Type B pancreatic cell (in vitro differentiated cells): ENCODE measurements at places on chromosomes 16 and 17.

- no peak for DNase-seq
Observed at GRCh38 chr16:69110406-69110805, 5.0 kb downstream of the HAS3 start.

- DNase-seq = no peak
Observed at GRCh38 chr17:74450925-74451403, 15.5 kb upstream of the CD300A start.

- DNase-seq = no peak
Observed at GRCh38 chr17:81328489-81328888, 33.4 kb upstream of the SLC38A10 start.

- DNase-seq = no peak
Observed at GRCh38 chr16:590188-590814, 435 bp downstream of the RAB40C start.

- no peak for DNase-seq
Observed at GRCh38 chr17:57654040-57654775, 90.9 kb downstream of the CCDC182 start.

DNA sequence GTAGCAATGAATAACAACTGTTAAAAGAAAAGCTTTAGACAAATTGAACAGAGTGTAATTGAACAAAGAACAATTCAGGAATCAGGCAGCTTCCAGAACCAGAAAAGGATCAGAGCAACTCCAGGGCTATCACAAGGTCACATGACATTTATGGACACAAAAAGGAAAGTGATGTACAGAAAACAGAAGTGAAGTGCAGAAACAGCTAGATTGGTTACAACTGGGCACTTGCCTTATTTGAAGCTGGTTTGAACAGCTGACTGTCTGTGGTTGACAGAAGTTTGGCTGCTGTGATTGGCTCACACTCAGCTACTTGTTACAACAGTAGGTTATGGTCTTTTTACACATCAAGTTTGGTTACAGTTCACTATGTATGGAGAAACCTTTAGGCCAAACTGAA, 14.8 kb downstream of the EFCAB5 start:
- no peak for DNase-seq

GRCh38 chr17:42112552-42113176, at the start of gene DHX58:
Gene DHX58, minus strand, starts transcription at chr17:42112714. Its CDS starts 822 bp downstream, at chr17:42111892.
- DNase-seq = no peak

GRCh38 chr17:2184993-2185931, 118.3 kb downstream of the SMG6 start:
- DNase-seq = no peak

GRCh38 chr17:7846765-7847661, 7.9 kb upstream of the TMEM88 start:
- no peak for DNase-seq

DNA sequence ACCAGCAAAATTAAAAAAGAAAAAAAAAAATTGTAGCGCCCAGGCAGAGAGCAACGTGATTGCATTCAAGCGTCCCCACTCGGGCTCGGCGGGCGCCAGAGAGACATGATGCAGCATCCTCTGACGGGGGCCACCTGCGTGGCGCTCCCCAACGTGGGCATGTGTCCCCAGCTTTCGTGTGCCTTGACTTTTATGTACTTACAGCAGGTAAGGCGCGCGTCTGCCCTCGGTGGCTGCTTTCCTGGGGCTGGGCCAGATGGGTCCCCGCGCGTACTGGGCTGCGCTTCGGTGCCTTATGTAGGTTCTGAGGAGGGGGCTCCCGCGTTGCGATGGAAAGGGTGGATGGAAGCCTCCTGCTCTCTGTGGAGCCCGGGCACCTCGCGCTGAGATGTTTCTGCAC, 28.4 kb upstream of the RBFOX1 start:
- DNase-seq = no peak

- no peak for DNase-seq
Observed at GRCh38 chr17:292531-293382, 59.9 kb downstream of the RPH3AL start.

DNA sequence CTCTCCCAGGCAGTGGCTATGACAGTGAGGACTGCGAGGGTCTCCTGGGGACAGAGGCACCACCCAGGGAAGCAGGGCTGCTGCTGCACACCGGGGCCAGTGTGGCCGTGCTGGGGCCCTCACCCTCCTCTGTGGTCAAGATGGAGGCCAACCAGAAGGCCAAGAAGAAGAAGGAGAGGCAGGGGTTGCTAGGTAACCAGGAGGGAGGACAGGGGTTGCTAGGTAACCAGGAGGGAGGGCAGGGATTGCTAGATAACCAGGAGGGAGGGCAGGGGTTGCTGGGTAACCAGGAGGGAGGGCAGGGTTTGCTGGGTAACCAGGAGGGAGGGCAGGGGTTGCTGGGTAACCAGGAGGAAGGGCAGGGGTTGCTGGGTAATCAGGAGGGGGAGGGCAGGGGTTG, 55.2 kb downstream of the ACTG1 start:
- no peak for DNase-seq

DNA sequence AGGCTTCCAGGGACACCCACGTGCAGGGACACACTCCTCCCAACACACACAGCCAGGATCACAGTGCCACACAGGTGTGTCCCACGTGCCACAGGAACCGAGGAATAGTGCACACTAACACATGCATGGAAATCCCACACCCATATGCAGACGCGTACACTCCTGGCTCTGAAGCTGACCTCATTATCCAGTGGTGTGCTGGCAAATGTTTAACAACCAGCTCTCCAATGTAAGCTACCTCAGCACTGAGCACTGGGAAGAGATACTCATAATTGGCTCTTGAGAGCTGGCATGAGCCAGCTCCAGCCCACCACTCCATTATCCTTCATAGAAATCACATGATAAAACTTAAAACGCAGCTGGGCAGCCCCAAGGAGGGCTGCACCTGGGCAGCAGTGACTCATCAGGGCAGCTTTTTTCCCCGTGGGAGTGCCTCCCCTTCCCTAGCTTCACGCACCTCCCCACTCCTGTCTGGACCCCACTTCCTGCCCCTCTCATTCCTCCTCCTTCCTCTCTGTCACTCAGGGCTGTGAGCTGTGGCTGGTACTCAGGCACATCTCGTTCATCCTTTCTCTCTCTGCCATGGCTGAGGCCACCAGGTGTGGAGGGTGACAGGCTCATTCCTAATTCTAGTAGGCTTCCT, 14.9 kb upstream of the TBX21 start:
- DNase-seq = no peak

GRCh38 chr17:81648707-81649085, 7.6 kb downstream of the PDE6G start:
- DNase-seq = no peak

GRCh38 chr16:16154281-16154951, 68.9 kb downstream of the ABCC6 start:
- DNase-seq = no peak

- DNase-seq = no peak
Observed at GRCh38 chr16:75011634-75012307, 12.9 kb downstream of the ZNRF1 start.

DNA sequence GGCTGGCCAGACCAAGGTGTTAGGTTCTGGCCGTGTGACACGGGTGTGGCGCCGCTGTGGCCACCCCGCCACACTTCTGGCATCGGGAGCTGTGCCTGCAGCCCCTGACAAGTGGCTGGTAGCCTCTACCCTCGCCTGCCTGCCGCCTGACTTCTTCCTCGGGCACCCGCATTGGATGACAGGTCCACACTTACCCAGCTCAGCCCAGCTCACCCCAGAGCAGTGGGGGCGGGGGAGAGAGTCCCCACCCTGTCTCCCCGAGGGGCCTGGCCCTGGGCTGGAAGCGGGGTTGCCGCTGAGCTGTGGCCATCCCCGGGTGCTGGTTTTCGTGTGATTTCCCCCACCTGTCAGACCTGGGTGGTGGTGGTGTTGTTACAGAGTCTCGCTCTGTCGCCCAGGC, 53.9 kb upstream of the ACSF3 start:
- DNase-seq = no peak
